ENCODE measurements at places on chromosomes 7 and 10.
A peak's percentile ranks its signal among the peaks of the same experiment; 100 is the strongest.

DNA sequence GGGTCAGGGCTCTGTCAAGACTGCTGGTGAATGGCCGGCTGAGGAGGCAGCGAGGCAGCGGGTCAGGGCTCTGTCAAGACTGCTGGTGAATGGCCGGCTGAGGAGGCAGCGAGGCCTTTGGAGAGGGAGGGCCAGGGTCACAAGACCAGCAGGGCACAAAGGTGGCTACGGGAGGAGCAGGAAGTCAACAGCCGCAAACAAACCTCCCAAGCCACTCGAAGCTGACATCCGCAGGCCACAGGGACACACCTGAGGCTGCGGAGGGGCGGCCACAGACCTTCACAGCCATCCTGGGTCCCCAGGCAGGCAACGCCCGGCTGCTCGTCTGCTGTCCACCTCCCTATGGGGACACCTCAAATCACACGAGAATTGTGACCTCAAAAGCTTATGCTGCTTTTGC is 8.9 kb upstream of the GPER1 start:
- DNase-seq = no peak

DNA sequence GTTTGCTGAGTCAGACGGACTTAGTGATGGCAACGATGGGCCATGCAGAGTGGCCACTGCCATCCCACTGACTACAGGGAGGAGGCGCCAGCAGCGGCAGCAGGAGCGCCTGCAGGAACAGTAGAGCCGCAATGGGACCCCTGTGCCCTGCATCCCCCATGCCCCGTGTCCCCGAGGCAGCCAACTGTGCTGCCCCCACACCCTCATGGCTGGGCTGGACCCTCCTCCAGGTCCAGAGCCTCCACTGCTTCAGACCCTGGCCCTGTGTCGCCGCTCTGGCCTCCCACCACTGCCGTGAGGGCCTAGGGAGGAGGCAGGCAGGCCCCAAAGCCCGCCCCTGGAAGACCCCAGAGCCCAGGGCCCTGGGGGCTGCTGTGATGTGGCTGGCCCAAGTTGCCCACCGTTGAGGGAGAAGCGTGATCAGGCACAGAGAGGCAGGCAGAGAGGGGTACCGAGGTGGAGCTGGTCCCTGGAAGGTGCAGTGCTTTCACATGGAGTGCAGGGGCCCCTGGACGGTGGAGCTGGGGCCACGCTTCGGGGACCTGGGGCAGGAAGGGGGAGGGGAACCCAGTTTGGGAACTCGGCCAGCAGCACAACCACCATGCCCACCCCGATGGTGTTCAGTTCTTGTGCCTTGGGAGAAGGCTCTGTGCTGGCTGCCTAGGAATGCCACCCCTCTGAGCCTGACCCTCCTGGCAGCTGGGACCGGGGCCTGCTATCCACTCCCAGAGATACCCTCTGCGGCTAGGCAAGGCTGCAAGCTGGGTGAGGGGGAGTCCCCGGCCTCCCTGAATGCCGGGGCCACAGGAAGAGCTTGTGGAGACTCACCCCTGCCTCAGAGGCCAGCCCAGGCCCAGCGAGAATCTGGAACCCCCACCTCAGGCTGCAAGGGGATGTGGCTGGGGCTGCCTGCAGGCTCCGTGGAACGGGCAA is 32.6 kb downstream of the DKK1 start:
- no peak for DNase-seq

GRCh38 chr10:58950618-58951017 is 225.8 kb upstream of the PHYHIPL start:
- peak; percentile 25 for DNase-seq

- DNase-seq = no peak
Observed at GRCh38 chr7:18960725-18961124, 156.7 kb downstream of the TWIST1 start.

GRCh38 chr10:43166207-43166879 is 28.1 kb downstream of the CSGALNACT2 start:
- DNase-seq = no peak

- peak; percentile 25 for DNase-seq
Observed at GRCh38 chr7:92835851-92836488, 403 bp downstream of the CDK6 start.

- DNase-seq = peak; percentile 78
Observed at GRCh38 chr10:133411523-133412380, 12.7 kb downstream of the SPRN start.

- DNase-seq = peak; percentile 62
Observed at GRCh38 chr7:70177166-70177565, 578.9 kb downstream of the AUTS2 start.

GRCh38 chr7:127935847-127936376 is 95.3 kb downstream of the LRRC4 start:
- DNase-seq = no peak

GRCh38 chr10:52319926-52320325 is 5.8 kb downstream of the DKK1 start:
- DNase-seq = peak; percentile 70

DNA sequence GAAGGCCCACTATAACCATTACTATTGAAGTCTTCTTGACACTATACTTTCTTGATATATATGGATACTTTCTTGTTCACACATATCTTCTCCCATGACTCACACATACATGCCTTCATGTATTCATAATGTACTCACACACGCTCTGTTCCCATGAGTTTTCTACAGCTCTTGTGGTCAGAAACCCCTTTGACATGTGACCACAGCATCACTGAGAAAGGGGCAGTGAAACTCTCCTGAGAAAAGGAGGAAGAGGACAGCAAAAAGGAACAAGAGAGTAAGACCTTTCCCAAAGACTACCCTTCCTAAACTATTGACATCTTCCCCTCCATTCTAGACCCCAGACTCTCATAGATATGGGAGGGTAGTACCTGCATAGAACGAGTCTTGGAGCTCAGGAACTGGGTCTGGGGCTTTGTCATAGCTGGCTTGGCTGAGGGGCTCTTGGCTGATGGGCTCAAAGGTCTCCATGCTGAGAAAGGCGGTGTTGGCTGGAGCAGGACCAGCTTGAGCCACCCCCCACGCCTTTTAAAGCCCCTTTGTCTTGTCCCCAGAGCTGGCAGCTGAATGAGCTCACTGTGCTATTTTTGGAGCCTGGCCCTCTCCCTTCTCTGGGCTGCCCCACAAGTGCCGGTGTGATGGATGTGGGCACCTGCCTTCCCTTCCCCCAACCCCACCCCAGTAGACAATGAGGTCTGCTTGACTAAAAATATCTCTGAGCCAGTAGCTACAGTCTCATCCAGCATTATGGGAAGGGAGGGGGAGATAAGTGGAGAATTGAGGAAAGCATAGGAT is 5.1 kb downstream of the SYNPO2L start:
- peak; percentile 78 for DNase-seq

GRCh38 chr7:42211938-42212337 is 25.1 kb downstream of the GLI3 start:
- DNase-seq = no peak

GRCh38 chr10:97483506-97483905 is 14.7 kb downstream of the MMS19 start:
- DNase-seq = no peak

- no peak for DNase-seq
Observed at GRCh38 chr10:110147961-110148360, 59.4 kb upstream of the MXI1 start.

DNA sequence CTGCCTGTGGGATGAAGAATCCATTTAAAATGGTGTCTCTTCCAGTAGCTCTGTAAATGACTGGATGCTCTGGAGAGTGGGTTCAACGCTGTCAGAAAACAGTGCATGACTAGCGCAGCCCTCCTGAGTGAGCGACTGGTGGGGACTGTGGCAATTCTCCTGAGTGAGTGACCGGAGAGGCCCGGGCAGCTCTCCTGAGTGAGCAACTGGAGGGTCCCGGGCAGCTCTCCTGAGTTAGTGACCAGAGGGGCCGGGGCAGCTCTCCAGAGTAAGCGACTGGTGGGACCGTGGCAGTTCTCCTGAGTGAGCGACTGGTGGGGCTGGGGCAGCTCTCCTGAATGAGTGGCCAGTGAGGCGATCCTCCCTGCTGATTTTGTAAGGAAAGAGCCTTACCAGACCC is 85.5 kb downstream of the WDR37 start:
- DNase-seq = no peak

- peak; percentile 32 for DNase-seq
Observed at GRCh38 chr10:101397140-101397539, 43.2 kb downstream of the BTRC start.

DNA sequence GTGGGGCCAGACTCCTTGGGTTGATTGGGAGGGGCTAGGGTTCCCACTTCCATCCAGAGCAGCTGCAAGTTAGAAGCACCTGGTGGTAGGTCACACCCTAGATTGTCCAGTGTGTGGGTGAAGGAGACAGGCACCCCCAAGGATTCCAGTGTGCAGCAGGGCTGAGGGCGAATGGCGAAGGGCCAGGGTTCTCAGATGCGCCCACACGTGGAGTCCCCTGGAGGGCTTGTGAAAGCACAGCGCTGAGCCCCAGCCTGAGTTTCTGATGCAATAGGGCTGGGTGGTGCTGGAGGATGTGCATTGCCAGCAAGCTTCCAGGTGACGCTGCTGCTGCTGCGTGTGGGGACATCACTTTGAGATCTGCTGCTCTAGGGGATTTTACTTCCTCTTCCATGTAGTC is 25.4 kb downstream of the TBATA start:
- DNase-seq = no peak

GRCh38 chr10:52313933-52314821 is at the start of gene DKK1:
TSS of gene DKK1 (plus strand) at chr10:52314281. CDS start at chr10:52314435, 154 bp downstream.
- DNase-seq = peak; percentile 49

GRCh38 chr7:42549866-42550485 is 313.0 kb upstream of the GLI3 start:
- DNase-seq = no peak

DNA sequence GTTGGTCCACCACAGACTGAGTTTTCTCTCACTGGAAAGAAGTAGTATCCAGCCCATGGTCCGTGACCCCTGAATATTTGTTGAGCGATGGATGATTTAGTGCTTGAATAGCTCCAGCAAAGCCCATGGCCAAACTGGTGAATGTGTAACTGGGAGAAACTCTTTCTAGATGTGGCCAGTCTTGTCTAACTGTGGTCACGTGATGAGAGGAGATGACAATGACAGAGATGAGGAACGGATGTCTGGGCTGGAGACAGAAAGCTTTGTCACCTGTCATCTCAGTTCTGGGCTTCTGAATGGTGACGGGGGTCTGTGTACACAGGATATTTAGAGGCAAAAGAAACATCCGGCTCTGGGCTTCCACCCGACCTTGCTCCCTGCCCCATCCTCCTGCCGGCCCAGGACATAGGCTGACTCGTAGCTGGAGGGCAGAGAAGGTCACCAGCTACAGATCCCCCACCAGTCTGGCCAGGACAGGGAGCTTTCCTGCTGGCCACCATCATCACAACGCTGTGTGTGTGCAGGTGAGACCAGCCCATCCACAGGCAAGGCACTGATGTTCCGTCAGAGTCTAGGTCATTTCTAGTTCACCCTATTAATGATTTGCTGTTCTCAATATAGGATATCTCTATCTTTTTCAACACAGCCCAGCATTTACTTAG is 152.5 kb upstream of the TNS3 start:
- DNase-seq = no peak

- DNase-seq = no peak
Observed at GRCh38 chr10:6491841-6492609, 88.1 kb downstream of the PRKCQ start.

DNA sequence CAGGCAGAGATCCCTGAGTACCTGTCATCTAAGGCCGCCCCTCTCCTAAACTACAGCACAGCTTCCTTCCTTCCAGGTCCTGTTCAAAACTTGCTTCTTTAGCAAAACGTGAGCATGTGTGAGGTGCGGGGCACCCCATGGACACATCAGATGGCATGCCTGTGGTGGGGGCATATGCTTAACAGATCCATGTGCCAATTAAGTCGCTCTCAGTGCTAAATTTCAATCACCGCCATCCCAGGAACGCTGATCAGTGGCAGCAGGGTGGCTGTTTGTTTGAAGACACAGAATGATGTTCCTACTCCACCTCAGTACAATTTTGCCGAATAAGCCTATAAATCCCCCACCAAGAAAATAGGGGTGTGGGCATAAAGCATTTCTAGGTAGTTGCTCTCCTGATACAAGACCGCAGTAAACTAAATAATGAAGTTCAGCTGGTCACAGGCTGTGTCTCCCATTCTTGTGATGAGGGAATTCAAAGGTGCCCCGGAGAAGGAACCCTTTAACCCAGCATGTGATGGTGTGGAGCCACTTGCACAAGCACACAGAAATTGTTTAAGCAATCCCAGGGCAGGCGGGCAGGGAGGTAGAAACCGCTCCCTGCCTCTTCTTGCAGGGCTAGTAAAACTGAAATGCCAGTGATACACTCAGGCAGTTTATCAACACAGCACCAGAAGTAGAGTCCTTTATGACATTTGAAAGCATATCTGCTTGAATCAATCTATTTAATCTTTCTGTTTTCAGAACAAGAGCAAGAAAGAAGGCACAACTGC is 205.7 kb downstream of the SORCS1 start:
- no peak for DNase-seq

- DNase-seq = no peak
Observed at GRCh38 chr10:133388236-133388972, 5.6 kb upstream of the MTG1 start.

DNA sequence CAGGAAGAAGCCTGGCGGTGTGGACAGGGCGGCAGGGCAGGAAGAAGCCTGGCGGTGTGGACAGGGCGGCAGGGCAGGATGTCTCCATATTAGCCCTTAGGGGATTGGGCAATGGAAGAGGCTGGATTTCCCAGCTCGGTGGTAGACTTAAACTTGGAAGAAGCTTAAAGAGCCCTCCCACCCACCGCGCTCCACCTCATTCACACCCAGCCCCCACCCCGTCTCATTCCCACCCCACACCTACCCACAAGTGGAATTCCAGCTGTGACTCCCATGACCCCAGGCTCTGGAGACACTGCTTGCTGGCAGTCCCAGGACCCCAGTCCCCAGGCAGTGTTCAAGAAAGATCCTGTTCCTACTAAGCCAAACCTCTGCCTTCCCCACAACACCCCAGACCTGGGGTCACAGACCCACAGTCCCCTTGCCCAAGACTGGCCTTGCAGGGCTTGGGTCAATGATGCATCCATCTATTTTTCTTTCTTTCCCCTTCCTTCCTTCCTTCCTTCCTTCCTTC is 34.0 kb downstream of the SPDYE6 start:
- DNase-seq = no peak

DNA sequence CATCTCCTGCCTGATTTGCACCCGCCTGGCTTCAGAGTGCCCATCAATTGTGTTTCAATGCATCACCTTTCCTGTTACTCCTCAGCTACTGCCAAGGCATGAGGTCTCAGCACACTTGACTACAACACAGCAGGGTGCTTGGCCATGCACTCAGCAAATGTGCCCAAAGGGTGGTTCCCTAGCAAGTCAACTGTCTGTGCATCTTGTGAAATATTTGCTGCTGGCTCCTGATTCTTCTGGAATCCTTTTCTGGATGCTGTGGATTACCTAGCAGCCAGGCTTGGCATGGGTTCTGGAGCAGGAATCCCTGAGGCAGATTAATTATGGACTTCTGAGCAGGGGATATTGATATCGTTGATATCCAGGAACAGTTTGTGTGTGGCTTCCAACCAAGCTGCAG is 662.6 kb upstream of the MGMT start:
- no peak for DNase-seq

DNA sequence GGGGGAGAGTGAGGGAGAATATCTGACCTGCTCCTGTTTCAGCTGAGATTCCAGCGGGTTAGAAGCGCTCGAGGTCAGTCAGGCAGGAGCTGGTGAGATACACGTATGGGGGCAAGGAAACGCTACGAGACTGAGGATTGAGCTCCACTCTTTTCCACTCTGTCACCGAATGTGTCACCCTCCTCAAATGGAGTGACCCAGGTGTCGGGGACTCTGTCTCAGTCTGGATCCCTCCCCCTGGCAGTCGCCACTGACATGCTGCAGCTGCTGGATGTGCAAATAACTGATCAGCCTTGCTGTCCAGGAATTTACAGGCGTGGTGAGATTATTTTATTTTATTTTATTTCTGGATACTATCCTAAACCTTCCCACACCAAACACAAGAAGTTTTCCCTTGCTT is 100.9 kb upstream of the DPP6 start:
- DNase-seq = no peak

Data from astrocyte (in vitro differentiated cells and primary cell).